ENCODE measurements at places on chromosomes 4 and X.

- DNase-seq = no peak
These were observed 116.5 kb upstream of the IQCM start for GRCh38 chr4:149932188-149932587.

- no peak for DNase-seq
These were observed 97.0 kb downstream of the AFAP1 start for GRCh38 chr4:7842384-7843279.

DNA sequence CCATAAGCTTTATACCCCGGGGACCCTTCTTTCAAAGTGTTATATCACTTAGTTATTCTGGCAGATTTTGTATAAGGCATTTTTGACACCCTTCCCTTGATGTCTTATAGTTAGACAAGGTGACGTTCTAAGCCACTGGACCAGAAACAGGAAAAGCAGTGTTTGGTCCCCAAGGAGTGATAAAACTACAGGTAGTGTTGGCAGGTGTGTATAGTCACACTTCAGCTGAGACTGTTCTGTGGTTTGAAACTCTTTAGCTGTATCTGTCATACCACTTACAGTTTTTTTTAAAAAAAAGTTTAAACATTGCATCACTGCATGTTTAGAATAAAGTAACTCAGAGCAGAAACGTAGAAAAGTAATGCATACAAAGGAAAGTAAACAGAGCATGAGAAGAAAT is 48.5 kb downstream of the TLL1 start:
- DNase-seq = no peak

- DNase-seq = no peak
These were observed 392.3 kb downstream of the PACRGL start for GRCh38 chr4:21092531-21092930.

DNA sequence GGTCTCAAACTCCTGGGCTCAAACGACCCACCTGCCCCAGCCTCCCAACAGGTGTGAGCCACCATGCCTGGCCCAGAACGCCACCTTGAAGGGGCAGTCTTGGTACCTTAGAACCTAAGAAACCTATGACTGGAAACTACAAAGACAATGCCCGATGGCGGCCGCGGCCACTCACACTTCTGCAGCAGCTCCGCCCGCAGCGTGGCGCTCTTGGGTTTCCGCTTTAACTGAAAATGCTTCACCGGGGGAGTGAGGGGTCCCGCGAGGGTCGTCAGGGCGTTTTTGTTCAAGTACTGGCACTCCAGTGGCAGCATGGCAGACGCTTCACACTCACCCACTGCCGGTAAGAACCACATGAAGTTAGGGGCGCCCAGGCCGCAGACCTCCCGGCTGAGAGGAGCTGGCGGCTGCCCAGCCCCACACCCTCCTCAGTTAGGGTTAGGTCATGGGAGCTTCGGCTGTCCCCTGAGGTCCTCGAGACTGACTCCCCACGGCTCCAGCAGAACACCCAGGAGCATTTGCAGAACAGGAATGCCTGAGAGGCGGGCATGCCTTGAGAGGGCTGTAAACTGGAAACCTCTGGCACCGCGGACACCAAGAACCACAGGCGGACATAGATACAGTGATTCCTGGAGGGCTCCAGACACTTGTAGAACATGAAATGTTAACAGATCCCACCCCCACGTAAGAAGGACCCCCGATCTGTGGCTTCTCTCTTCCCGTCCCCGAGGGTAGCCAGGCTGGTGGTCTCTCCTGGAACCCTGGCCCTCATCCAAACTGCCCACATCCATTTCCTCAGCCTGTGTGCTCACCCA is 19.0 kb downstream of the NELFA start:
- no peak for DNase-seq

GRCh38 chr4:174314770-174315169 is 31.1 kb downstream of the CEP44 start:
- no peak for DNase-seq

GRCh38 chrX:101160001-101160400 is 59.6 kb upstream of the DRP2 start:
- no peak for DNase-seq

- no peak for DNase-seq
These were observed 22.6 kb upstream of the CD38 start for GRCh38 chr4:15755321-15756155.

GRCh38 chr4:124092541-124092984 is 620.0 kb downstream of the ANKRD50 start:
- DNase-seq = no peak

- DNase-seq = no peak
These were observed 62.6 kb downstream of the USO1 start for GRCh38 chr4:75786938-75787337.

Measured in stimulated activated CD8-positive, alpha-beta memory T cell treated with anti-CD3 and anti-CD28 coated beads, Interleukin-7, amount 100 ng/mL, for 1 hour (primary cell).